ENCODE measurements at places on chromosomes 11 and 22. TPM values are rescaled to one million over a fixed set of nuclear protein-coding genes. Genes with fewer than 3 reads are reported as not detected.

The C1QTNF4 gene
- polyA plus RNA-seq: 0.12 TPM

The MS4A6A gene
- not detected for polyA plus RNA-seq

The RHOD gene
- 10.9 TPM for polyA plus RNA-seq

The OSM gene
- polyA plus RNA-seq: not detected

The HMOX1 gene
- 49.9 TPM for polyA plus RNA-seq

The APOBEC3B gene
- 35.1 TPM for polyA plus RNA-seq

All from IMR-90 (cell line).